ENCODE measurements at places on chromosomes 7 and 10. TPM values are rescaled to one million over a fixed set of nuclear protein-coding genes. Genes with fewer than 3 reads are reported as not detected.

DNA sequence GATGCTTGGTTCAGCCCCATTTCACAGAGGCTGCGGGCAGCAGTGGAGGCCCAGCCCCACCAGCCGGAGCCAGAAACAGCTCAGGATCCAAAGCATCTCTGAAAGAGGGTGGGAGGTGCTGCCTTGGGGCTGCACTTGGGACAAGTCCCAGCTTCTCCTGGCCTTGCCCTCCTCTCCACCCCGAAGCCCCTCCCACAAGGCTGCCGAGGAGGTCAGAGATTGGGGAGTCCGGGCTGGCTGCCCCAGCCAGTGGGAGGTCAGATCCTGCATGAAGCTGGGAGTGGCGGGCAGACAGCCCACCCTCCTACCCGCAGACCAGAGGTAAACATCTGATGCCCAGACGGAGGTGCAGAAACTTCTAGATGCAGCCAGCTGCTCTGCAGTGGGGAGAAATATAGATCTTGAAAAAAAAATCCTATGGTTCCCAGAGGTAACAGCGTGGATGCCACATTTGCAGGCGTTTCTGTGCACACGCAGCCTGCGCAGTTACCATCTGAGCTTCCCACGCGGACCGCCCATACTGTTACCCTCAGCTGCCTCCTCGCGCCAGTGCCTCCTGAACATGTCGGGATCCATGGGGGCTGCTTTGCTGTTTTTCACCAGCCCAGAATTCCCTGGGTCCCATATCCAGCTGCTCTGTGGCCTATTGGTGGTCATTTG lies 36.9 kb upstream of the GNA12 start:
- no peak for DNase-seq

DNA sequence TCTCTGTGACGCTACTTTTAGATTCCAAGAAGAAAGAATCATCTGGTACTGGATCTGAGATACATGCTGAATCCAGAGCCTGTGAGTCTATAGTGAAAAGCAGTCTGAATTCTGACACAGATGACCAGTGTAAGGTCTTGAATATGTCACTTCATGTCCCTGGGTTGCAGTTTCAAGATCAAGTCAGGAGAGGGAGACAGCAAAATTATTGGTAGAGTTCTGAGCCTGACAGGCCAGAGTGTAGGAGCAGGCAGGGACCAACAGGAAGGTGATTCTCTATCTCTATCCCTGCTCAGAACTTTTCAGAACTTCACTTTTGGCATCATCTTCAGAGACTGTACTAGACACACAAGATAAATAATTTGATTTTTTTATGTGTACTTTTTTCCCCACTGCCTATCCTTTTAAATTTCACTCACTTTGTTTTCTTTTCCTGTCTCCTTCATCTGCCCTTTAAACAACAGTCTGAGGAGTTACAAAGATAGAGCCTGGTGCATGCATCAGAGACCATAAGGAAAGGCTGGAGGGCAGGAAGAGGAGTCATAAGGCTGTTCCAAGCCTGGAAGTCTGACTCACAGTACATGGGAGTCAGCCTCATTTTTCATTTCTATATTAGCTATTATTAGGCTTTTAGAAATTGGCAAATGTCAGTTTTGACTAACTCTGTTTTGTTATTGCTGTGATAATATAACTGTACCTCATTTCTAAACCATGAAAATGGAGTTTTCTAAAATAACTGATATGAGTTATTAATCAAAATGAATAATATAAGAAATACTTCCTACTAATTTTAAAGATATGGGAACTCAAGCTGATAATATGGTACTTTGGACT lies 120.2 kb upstream of the TMEM229A start:
- DNase-seq = peak; percentile 85

- no peak for DNase-seq
These were observed 200.2 kb downstream of the ELMO1 start for GRCh38 chr7:37248396-37248861.

Gene AGMO
- 0.42 TPM for total RNA-seq

GRCh38 chr7:137443616-137444015 lies 100.1 kb upstream of the PTN start:
- DNase-seq = no peak

DNA sequence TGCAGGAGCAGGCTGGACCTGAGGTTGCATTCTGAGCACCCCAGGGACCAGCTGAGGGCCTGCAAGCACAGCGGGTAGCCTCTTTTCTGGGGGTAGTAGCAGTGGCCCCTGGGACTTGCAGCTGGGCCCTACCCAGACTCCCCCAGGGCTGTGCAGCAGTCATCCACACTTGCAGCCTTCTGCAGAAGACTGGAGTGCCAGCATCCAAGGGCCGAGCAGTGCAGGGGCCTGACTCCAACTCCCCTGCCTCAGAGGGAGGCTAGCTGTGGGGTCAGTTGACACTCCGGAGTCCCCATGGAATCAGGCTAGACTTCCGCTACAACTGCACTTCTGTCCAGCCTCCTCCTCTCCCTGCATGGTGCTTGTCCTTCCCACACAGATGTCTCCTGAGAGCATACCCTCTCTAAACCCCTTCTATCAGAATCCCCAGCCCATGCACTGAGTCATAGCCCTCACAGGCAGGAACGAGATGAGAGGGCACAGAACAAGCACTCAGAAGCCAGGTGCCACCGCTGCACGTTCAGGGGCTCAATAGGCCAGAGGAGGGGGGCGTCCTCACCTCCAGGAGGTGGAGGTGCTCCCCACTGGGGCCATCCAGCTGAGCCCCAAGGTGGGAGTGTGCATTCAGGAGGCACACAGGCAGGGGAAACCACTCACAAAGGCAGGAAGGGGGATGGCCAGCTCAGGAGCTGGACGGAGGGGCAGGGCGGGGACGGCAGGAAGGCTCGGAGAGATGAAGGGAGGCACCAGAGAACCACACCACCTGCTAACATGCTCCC lies 7.5 kb downstream of the RASGEF1A start:
- DNase-seq = no peak

Gene NUB1
- total RNA-seq = 34.3 TPM

DNA sequence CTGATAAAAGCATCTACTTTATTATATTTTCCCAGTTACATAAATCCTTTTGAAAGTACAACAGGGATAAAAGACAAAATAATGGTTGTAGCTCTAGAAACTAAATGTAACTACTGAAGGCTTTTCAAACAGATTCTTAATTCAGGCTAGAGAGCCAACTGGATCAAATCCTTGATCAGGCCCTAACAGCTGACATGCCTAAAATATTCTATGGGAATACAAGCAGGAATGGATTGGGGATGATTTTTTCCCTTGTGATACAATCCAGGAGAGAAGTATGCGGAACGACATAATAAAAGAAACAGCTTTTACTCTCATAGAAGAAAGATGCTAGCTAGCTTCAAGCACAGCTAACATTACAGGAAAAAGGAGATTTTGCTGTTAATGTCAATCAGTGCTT lies 49.0 kb downstream of the NT5C2 start:
- DNase-seq = no peak

GRCh38 chr7:131546126-131546525 lies 10.3 kb downstream of the PODXL start:
- peak; percentile 50 for DNase-seq

DNA sequence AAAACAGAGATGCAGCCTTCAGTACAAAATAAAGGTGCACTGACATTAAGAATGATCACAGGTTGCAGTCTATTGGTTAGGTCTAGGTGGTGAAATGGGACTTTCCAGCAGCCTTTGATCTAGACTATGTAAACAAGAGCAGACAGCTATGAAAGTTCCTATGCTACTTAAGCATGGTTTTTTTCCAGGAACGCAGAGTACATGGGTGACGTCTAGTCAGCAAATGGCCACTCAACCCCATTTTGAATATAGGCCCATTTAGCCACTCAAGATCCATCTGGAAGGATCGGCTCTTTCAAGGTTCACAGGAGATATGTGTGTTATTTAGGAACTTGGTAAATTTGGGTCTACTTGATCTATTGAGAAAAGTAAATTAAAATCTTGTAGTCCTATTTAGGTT lies 1424.6 kb upstream of the LRRTM3 start:
- peak; percentile 45 for DNase-seq

DNA sequence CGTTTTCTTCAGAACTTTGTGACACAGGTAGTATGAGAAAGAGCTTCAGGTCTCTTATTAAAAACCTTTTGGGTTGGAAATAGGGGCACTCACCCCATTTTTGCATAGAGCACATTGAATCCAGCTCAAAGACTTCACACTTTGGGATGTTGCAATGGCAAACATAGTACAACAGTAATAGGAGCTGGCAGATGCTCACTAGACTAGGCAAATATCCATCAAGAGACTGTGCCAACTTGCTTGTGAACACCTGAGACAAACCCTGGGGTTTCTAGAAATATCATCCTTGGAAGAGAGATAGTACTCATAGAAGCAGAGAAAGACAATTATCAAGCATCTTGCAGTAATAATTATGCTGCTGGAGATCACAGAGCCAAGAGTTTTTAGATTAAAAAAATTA lies 280.0 kb downstream of the CACNA2D1 start:
- no peak for DNase-seq

Gene ZPBP
- not detected for total RNA-seq

Gene OR6B1
- not detected for total RNA-seq

- DNase-seq = no peak
These were observed 94.1 kb upstream of the KLF6 start for GRCh38 chr10:3879073-3879472.

- no peak for DNase-seq
These were observed 63.3 kb upstream of the PAPSS2 start for GRCh38 chr10:87596351-87596750.

Gene CYP26A1
- 2.1 TPM for total RNA-seq

DNA sequence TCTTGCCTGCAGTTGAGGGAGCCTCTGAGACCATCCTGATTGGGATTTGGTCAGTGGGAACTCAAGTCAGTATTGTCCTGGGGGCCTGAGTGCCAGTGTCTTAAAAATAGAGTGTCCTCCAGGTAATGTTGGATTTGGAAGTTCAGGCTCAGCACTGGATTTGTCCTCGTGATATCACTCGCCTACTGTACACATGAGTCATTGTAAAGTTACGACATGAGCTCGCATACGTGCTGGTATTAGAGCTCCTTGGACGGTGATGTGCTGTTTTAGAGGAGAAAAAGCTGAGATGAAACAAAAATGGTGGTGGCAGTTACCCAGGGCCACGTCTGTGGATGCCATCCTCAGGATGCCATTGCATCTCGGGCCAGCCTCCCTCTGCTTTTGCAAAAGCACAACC lies 78.2 kb downstream of the MGMT start:
- DNase-seq = peak; percentile 39

Gene NSUN6
- total RNA-seq = 4.5 TPM

GRCh38 chr7:84568781-84569180 lies 374.2 kb upstream of the SEMA3A start:
- DNase-seq = no peak

Gene TCERG1L
- not detected for total RNA-seq

DNA sequence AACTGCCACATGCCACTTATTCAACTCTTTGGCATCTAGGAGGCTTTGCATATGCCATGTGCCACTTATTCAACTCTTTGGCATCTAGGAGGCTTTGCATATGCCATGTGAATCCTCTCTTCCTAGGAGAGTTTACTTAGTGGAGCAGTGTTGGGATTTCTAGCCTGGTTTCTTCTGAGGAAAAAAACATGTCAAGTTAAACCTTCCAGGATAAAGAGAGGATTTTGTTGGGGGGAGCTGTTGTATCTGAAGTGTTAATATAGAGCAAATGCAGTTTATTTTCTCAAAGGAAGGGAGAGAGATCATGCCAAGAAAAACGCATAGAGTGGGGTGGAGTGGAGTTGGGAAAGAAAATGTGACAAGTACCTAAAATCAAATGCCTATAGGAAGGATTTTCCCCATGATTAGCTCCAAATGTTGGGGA lies 91.5 kb downstream of the MCU start:
- DNase-seq = no peak

DNA sequence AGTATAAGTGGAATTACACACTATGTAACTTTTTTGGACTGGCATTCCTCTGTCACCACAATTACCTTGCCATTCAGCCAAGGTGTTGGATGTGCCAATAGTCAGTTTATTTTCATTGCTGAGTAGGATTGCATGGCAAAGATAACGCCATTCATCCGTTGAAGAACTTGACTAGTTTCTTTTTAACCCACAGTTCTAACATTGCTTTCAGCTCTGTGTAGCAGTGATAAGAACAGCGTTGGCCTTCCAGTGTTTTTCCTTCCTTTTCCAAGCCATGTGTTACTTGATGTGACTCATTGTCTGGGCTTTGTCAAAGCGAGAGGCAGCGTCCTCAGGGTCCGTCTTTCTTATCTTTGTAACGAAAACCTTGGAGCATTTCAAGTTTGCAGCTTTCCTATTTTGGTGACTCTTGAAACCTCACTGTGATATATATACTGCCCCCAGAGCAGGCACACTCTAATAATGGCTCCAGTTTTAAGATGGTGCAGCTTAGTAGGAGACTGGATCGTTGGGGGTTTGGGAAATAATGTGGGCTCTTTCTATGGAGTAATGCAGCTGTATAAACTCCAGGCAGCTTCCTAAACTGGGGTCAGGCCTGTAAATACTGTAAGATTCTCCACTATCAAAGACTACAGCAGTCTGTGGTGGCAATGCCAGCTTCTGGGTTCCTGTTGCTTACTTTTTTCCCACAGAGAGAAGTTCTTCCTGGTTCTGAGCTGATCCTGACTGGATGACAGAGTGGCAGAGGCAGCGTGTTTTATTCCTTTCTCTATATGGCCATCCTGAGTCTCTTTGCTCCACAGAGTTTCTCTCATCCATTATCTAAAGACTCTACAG lies 41.7 kb downstream of the AKR1E2 start:
- no peak for DNase-seq

- no peak for DNase-seq
These were observed 180.6 kb upstream of the AGR3 start for GRCh38 chr7:17062151-17063044.

DNA sequence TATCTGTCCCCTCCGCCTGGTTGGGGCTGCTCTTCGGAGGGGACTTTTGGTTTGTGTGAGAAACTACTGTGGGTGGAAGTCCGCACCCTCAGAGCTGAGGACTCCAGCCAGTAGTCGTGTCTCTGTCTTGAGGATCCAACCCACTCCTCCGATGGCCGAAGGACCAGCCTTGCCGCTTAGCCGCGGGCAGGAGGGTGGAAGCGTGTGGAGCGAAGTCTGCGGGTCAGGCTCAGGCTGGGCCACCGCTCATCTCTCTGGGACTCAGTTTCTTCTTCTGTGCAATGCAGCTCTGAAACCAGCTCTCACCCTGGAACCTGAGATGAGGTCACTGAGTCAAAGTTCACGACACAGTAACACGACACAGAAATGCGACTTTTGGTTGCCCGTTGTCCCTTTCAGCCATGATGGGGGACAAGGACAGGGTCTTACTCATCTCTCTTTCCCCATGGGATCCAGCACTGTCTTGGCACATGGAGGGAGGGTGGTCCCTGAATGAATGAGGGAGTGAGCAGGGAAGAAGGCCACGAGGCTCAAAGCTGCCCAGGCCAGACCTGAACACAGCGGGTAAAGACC lies 133.3 kb upstream of the PODXL start:
- no peak for DNase-seq

DNA sequence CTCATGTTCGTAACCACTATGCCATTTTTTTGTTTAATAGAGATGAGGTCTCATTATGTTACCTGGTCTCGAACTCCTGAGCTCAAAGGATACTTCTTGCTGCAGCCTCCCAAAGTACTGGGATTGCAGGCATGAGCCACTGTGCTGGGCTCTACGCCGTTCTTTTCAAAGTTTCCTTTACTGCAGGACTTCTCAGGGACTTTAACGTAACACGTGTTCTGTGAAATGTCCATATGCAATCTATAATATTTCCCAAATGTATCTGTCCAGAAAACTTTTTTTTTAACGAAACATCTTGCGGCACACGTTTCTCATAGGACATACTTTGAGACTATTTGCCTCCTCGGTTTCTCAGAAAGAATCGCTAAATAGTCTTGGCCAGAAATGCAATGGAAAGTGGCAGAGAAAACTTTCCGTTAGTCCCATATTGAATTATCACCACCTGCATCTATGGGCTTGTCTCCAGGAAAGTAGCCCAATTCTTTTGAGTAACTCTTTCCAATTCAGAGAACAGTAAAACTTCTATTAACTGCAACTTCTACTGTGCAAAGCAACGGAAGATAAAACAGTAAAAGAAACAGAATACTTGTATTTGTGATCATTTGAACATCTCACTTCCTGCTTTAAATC lies 96.3 kb downstream of the ELMO1 start:
- DNase-seq = no peak
